Activated CD4-positive, alpha-beta T cell treated with anti-CD3 and anti-CD28 coated beads for 36 hours (primary cell): ENCODE measurements at places on chromosomes 11 and 22.
A peak's percentile ranks its signal among the peaks of the same experiment; 100 is the strongest.

- no peaks in the 10 kb centered on the region for H3K27me3 ChIP-seq
- H3K27ac ChIP-seq: no peak overlapping the region
- no peak overlapping the region for H3K4me3 ChIP-seq
- H3K4me1 ChIP-seq: no peaks in the 10 kb centered on the region
- H3K36me3 ChIP-seq: no peaks in the 10 kb centered on the region
Measured at GRCh38 chr11:26841818-26842473, 120.1 kb upstream of the SLC5A12 start.

DNA sequence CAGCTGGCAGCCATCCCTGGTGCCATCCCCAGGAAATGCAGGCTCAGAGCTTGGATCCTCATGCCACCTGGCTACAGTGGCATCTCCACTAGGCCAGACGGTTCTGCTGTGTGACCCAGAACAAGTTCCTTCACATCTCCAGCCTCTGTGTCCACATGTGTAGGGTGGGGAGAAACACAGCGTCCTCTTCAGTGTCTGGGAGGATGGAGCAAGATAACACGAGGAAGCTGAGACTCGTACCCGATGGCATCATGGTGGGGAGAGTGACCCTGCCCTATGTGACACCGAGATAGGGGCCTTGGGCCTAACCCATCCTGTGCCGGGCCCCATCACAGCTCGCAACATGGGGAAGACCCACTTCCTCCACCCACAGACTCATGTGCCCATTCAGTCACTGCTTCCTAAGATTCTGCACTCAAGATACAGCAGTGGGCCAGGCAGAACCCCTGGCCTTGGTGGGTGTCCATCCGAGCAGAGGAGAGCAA is 78.5 kb downstream of the MORC2 start:
- no peak for DNase-seq
- H3K36me3 ChIP-seq: no peaks in the 10 kb centered on the region
- H3K27me3 ChIP-seq: no peaks in the 10 kb centered on the region
- H3K27ac ChIP-seq: no peak overlapping the region
- peaks cover 23% of the 10 kb centered on the region for H3K4me1 ChIP-seq
- no peak overlapping the region for H3K4me3 ChIP-seq

DNA sequence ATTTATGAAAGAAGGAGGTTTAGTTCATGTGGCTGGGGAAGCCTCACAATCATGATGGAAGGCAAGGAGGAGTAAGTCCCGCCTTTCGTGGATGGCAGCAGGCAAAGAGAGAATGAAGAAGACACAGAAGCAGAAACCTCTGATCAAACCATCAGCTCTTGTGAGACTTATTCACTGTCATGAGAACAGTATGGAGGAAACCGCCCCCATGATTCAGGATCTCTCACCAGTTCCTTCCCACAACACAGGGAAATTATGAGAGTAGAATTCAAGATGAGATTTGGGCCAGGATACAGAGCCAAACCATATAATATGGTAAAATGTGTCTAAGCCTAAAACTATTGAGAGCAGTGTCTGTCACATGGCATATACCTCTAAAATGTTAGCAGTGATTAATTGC is 503.8 kb upstream of the CCDC179 start:
- no peak overlapping the region for H3K4me3 ChIP-seq
- H3K4me1 ChIP-seq: no peaks in the 10 kb centered on the region
- no peak overlapping the region for H3K27ac ChIP-seq
- no peaks in the 10 kb centered on the region for H3K27me3 ChIP-seq
- H3K36me3 ChIP-seq: no peaks in the 10 kb centered on the region
- DNase-seq: no peak

- DNase-seq: peak; percentile 86
- peaks cover 54% of the 10 kb centered on the region for H3K4me1 ChIP-seq
- H3K36me3 ChIP-seq: peaks cover 28% of the 10 kb centered on the region
- H3K27ac ChIP-seq: peak within 1 kb of the TSS; percentile 64
- H3K4me3 ChIP-seq: peak within 1 kb of the TSS; percentile 79
Measured at GRCh38 chr11:59106363-59107336, at the start of gene FAM111B. FAM111B (plus strand) TSS chr11:59107237; CDS start chr11:59109626, 2,389 bp downstream.

DNA sequence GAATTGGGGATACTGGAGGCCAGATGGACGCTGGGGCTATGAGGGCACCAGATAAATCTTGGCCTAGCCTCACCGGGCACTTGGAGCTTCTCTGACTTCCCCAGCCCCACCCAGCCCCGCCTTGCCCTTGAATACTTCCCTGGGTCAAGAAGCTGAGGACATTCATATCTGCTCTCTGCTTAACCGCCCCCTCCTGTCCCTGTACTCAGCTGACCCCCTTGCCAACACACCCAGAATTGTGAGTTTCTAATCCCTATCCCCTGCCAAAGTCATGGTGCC is 22.0 kb downstream of the FADS3 start:
- peaks cover 2% of the 10 kb centered on the region for H3K4me1 ChIP-seq
- no peak overlapping the region for H3K4me3 ChIP-seq
- H3K27me3 ChIP-seq: peaks cover 3% of the 10 kb centered on the region
- no peak overlapping the region for H3K27ac ChIP-seq
- no peak for DNase-seq
- H3K36me3 ChIP-seq: no peaks in the 10 kb centered on the region

- no peaks in the 10 kb centered on the region for H3K36me3 ChIP-seq
- peaks cover 5% of the 10 kb centered on the region for H3K27me3 ChIP-seq
- no peak overlapping the region for H3K27ac ChIP-seq
- no peak overlapping the region for H3K4me3 ChIP-seq
- no peaks in the 10 kb centered on the region for H3K4me1 ChIP-seq
- no peak for DNase-seq
Measured at GRCh38 chr11:1127664-1128162, 30.0 kb upstream of the MUC5AC start.

DNA sequence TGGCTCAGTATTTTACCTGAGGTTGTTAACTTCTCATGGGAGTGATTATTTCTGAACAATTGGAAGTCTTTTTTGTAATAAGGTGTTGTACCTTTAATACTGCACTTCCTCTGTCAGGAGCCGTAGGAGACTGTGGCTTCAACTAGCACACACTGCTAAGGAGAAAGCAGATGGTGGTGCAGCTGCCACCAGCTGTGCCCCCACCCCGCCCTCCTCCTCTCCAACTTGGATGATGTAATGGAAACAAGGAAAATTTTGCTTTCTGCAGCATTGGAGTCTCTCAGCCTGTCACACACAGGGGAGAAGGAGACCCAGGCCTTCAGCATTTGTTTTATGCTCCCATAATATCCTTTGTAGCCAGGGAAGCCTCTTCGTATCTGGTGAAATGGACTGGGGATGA is 91.2 kb downstream of the TEAD1 start:
- H3K4me1 ChIP-seq: peaks cover 2% of the 10 kb centered on the region
- no peak for DNase-seq
- no peak overlapping the region for H3K4me3 ChIP-seq
- peaks cover 10% of the 10 kb centered on the region for H3K27me3 ChIP-seq
- H3K36me3 ChIP-seq: no peaks in the 10 kb centered on the region

DNA sequence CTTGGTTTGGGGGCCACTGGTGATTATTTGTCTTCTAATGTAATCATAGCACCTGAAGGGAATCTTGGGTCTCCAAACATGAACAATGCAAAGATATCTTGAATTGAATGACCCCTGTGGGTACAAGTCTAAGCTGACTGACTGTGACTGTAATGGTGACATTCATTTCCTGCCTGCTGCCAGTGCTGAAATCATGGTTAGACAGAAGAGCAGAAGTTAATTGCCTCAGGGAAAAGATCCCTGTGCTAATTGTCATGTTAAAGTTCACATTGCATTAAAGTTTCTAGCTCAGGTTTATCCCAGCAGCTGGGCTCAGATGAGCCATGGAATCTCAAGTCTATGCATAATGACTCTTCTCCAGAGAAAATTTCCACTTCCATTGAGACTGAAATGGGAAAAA is 772.0 kb downstream of the ETS1 start:
- H3K4me1 ChIP-seq: no peaks in the 10 kb centered on the region
- H3K4me3 ChIP-seq: no peak overlapping the region
- no peak overlapping the region for H3K27ac ChIP-seq
- no peaks in the 10 kb centered on the region for H3K36me3 ChIP-seq
- DNase-seq: no peak

DNA sequence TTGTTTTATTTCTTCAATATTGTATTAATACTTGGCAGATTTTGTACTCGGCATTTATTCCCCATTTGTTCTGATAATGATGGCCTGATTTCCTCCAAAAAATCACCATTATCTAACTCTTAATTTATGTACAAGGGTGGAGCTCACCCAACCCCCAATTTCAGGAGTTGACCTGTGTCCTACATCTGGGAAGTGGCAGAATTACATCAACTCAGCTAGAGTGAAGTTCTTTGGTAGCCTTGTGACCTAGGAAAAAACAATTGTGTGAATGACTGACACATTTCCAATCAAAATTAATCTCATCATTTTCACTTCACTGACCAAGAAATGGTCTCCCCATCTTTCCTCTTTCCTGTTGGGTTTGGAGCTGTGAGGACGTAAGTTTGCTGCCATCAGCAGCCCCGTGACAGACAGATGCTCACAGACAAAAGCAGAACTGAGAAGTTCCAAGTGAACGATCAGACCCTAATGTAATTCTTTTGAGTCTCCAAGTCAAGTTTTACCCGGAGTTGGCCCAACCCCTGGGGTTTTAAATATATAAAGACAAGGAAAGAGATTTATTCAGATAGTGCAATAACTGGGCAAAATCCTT is 16.6 kb upstream of the MS4A6E start:
- no peak for DNase-seq
- H3K27me3 ChIP-seq: peaks cover 20% of the 10 kb centered on the region
- peaks cover 32% of the 10 kb centered on the region for H3K4me1 ChIP-seq
- no peak overlapping the region for H3K4me3 ChIP-seq

DNA sequence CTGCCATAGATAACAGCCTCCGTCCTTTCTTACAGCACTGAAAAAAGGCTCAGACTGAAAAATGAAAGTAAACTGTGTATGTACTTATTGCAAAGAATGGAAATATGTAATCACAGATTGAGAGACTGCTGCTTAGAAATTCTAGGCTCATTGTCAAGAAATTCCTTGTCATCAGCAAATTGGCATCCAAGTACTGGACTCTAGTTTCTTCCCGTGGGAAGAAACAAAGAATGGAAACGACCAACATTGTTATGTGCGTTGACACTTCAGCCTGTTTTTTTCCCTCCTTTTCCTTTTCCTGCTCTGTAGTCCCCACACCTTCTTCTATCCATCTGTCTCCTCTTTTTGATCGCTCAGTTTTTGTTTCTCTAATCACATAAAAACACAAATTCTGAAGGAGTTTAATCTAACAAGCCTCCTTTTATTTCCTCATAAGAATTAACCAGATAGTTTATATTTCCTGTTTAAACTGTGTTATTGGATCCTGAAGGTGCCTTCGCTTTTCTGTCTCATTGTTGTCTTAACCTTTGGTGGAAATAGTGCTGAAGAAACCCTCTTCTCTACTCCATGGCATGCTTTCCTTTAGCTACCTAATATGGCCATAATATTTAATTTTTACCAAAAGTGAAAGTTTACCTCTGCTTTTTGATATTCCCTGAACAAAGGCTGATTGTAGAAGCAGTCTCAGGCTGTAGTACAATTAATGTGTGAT is 20.0 kb upstream of the CASP12 start:
- H3K36me3 ChIP-seq: peaks cover 3% of the 10 kb centered on the region
- H3K4me1 ChIP-seq: peaks cover 45% of the 10 kb centered on the region
- H3K27me3 ChIP-seq: no peaks in the 10 kb centered on the region
- H3K4me3 ChIP-seq: peak overlapping the region; percentile 65
